ENCODE measurements at places on chromosomes 3 and 15. TPM values are rescaled to one million over a fixed set of nuclear protein-coding genes. Genes with fewer than 3 reads are reported as not detected.

- peak; percentile 50 for DNase-seq
These were observed 19.1 kb upstream of the B3GNT5 start for GRCh38 chr3:183233966-183234365.

- peak; percentile 90 for DNase-seq
These were observed 91.7 kb upstream of the FGF12 start for GRCh38 chr3:192819001-192819569.

DNA sequence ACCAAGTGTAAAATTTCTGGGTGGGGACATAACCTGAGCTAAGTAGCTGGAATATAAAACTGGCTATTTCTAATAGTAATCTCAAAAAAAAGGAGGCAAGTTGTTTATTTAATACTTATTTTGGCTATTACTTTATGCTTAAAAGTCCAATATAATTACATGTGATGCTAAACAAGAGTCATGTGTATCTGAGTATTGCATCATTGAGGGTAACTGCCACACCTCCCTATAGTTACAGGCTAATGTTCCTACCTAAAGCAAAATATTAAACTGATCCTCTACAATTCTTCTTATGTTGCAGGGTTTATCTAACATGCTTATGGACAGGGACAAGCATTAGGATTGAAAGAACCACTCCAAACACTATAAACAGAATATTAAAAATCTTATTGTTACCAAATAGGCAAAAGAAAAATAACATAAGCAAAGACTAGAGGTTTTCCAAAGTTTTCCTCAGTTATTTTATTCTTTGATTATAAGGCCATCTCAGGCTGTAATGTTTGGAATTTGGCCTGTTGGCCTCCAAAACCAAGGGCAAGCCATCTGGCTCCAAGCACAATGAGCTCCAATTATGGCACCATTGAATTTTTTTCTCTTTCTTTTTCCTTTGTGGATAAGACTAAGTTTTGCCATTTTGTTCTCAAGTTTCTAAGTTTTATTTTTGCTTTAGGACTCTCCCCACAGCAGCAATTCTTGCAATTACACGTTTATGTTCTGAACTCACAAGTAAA lies 75.8 kb upstream of the ABI3BP start:
- DNase-seq, result peak; percentile 8

DNA sequence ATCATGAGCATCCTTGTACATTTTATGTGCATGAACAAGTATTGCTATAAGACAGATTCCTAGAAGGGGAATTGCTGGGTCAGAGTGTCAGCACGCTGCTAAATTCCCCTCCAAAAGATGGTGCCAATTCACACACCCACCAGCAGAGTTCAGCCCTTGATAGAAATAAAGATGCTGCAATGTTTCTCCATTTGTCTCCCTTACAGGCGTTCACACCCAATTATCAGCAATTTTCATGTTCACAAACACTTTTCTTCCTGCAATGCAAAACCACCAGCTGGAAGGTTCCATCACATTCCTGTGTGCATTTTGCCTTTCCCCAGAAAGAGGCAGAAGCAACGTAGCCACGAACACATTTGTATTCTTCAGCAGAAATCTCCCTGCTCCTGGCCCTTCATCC lies 3.3 kb upstream of the TAMM41 start:
- DNase-seq, result no peak

Gene UNC45A
- total RNA-seq, result 93.1 TPM

GRCh38 chr15:91116113-91117067 lies 16.3 kb downstream of the SV2B start:
- DNase-seq, result peak; percentile 49

Gene C2CD4A
- total RNA-seq, result 0.87 TPM

DNA sequence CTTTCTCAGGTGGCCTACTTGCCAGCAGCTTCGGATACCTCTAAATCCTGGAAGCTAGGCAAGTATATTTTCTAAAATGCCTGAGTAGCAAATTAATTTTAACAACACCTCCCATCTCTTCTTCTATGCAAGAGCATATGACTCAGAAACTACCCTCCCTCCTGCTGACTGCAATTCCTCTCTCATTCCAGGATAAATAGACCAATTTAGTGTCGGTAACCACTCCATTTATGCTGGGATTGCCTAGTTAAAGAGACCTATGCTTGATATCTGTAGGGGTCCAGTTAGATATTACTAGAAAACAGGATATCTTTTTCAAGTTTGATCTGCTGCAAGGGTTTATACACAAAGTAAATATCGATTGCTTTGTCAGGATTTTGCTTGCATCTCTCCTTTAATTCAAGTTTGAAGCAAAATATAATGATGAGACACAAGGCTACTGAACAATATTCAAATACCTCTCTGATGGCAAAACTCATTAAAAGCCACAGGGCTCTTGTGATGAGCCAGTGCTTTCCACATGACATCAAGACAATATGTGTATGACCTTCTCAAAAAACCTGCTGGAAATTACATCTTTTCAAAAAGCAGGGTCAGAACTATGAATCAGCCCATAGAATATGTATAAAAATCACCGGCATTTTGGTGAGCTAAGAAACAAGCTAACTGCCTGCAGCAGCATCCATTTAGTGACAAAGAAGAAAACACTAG lies 491.6 kb upstream of the NECTIN3 start:
- DNase-seq, result no peak

DNA sequence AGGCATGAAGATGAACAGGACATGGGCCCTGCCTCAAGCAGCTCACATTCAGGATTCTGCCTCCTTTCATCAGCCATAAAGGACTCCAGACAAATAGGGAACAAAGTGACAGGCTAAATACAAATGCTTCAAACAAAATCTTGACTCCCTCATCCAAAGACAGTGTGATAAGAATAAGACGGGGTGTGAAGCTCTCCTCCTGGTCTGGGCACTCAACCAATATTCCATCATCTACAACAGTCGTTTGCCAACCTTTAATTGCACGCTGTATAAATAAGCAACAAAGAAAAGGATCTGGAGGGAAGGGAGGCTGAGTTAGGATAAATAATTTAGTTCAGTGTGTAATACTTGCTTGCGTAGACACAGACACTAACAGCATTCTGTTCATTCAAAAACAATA lies 5.4 kb downstream of the CCDC54 start:
- no peak for DNase-seq

GRCh38 chr3:114714957-114715460 lies 421.2 kb downstream of the TIGIT start:
- no peak for DNase-seq

GRCh38 chr15:25987638-25988037 lies 124.5 kb upstream of the ATP10A start:
- no peak for DNase-seq
